HTR-8/SVneo (cell line): ENCODE measurements at places on chromosomes 4 and X.

GRCh38 chr4:80454040-80454439, 118.5 kb downstream of the CFAP299 start:
- no peak for DNase-seq

GRCh38 chr4:83109480-83110222, 4.9 kb downstream of the PLAC8 start:
- DNase-seq = peak; percentile 24

- no peak for DNase-seq
Measured at GRCh38 chrX:149248073-149248625, 257.0 kb downstream of the IDS start.

GRCh38 chrX:87517571-87518141, at the start of gene KLHL4:
Gene KLHL4 (plus strand): TSS chrX:87517802. CDS start chrX:87517894, 92 bp downstream.
- no peak for DNase-seq

- DNase-seq = peak; percentile 6
Measured at GRCh38 chrX:103774070-103774642, 2.5 kb upstream of the PLP1 start.

DNA sequence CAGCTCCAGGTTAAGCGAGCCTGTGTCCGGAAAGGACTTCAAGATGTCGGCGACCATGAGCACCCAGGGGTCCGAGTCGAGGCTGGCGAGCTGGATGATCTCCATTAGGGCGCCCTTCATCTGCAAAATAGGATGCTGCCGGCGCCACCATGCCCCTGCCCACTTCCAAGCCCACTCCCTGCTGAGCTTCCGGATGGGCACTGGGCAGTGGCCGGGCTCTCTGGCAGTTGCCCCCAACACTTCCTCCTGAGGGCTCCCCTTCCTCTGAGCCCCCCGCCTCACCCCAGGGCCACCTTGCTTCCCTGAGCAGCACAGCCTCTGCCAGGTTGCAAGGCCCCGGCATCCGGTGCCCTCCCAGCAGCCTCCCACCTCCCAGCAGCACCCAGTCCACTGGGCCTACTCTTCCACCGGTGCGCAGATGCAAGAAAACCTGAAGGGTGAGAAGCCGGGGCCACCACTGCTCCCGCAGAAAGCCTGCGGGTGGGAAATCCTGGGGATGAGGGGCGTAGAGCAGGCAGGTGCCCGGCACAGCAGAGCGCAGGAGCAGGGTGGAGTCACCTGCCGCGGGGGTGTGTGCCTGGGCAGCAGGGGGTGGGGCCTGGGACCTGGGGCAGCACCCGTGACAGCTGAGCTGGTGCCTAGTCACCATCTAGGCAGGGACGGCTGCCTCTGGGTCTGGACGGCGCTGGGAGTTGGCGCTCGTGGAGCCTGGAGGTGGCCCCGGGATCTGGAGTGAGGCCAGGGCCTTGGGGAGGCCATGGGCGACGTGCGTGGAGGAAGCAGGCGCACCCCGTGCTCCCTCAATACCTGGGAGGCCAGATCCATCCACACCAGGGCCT, 17.0 kb downstream of the NELFA start:
- DNase-seq = no peak
